ENCODE measurements at places on chromosomes 7 and 10.
A peak's percentile ranks its signal among the peaks of the same experiment; 100 is the strongest.

DNA sequence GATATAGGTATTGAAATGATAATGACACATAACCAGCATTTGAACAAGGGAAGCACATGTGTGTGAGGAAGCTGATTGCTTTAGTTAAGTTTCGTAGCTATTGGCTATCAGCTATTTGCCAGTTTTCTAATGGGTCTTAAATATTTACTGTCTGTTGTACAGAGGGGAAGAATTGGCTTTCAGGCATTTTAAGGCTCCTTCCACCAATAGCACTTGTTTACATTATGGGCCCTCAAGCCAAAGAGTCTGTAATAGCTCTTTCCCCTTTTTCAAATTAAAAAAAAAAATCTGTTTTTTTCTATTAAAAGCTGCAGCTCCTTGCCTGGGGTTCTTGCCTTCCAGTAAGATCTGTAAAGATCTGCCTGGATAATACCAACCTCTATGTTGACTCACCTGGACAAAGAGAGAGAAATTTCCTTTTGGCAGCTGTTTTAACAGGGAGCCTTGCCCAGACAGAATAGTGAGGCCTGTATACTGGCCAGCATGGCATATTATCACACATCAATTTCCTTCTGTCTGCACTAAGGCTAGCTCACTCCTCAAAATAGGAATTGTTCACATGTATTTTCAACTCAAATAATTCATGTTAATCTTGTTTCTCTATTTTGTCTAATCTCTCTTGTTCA is 104.7 kb upstream of the LRGUK start:
- no peak for DNase-seq

DNA sequence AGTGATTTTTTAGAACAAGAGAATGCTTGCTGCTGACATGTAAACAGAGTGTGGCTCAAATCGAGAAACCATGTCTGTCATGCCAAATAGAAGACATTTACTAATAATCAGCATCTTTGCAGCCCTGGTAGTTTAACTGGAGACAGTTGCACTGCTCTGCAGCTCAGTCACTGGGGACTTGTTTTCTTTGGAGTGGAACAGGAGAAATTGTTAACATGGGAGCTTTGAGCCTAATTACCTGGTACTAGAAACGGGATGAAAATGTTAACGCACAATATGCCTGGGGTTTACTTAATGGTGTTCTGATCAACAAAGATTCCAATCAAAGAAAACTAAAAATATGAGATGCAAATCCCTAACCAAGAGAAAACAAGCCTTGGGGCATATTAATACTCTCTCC is 153.5 kb downstream of the NRP1 start:
- no peak for DNase-seq

DNA sequence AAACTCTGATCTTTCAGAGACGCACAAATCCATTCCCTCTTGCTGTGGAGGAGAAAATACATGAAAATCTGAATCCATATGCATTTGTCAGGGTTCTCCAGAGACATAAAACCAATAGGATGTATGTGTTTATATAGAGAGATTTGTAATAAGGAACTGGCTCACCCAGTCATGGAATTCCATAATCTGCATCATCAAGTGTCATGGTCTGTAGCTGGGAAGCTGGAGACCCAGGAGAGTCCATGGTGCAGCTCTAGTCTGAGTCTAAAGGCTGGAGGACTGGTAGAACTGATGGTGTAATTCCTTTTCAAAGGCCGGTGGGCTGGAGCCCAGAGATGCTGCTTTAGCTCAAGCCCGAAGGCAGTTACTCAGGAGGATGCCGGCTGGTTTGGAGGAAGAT is 134.0 kb downstream of the TCF7L2 start:
- DNase-seq: peak; percentile 69

- no peak for DNase-seq
These were observed 18.1 kb downstream of the CFAP46 start for GRCh38 chr10:132924046-132924952.

All from fibroblast of skin of right biceps (primary cell).